Activated CD4-positive, alpha-beta T cell treated with anti-CD3 and anti-CD28 coated beads, Interleukin-2, amount 10 ng/mL, durations not matched to agents 7 days and 5 days (primary cell): ENCODE measurements at places on chromosomes 1 and 21.
A peak's percentile ranks its signal among the peaks of the same experiment; 100 is the strongest.

DNA sequence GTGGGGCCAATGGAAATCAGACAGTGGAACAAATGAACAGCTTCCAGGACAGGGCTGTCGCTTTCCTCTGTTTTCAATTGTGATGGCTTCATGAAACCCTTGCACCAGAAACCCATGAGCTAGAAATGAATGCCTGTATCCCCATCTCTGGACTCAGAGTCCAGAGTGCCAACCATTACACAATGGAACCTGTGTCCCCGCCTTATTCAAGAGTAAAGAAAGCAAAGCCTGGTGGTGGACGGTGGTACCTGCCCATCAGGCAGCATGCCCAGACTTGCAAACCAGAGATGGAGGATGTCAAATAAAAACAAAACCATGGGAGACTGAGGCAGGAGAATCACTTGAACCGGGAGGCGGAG is 4.4 kb upstream of the CAPN2 start:
- DNase-seq = no peak

- DNase-seq = no peak
These were observed 41.7 kb downstream of the WDR4 start for GRCh38 chr21:42837421-42838211.

DNA sequence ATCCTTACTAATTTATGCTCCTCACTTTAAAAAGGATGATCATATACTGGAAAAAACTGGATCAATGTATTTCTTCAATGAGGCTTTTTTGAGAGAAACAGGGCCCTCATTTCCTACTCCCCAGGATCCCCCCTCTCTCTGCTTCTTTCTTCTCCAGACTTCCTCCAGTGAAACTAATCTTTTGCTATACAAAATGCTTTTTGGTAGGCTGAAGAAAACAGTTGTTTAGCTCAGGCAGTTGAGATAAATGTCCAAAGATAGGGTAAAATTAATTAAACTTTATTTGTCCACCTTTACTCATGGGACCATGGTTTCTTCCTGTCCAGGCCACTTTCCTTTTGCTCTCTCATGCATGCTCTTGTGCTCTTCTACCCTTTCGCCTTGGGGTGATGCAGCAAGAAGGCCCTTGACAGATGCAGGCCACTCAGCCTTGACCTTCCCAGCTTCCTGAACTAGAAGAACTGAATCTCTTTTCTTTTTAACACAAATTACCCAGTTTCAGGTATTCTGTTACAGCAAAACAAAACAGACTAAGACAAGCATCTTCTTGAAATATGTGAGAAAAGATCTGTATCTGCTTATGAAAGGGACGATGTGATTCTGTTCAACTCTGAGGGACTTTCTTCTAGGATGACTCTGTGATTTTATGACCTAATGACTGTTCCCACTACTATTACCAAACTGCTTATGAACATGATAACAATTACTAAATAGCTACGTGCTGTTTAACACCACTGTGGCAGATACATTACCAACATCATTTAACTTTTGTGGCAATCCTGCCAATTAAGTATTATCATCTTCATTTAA is 63.7 kb downstream of the NVL start:
- no peak for DNase-seq

- peak; percentile 51 for DNase-seq
These were observed 35.8 kb downstream of the PIK3CD start for GRCh38 chr1:9687120-9687873.

- no peak for DNase-seq
These were observed 96.1 kb upstream of the OLIG2 start for GRCh38 chr21:32929633-32930038.

DNA sequence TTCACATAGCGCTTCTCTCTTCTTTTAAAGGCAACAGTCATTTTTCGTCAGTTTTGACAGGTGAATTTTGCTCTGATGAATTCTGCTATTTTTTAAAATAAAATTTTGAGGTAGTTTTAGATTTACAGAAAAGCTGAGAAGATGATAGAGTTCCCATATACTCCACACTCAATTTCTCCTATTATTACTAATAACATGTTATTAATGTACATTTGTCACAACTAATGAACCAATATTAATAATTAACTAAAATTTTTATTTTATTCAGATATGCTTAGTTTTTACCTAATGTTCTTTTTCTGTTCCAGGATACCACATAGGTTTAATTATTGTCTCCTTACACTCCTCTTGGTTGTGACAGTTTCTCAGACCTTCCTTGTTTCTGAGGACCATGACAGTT is 197.0 kb downstream of the ZC3H11B start:
- no peak for DNase-seq

- no peak for DNase-seq
These were observed 133.9 kb upstream of the NFIA start for GRCh38 chr1:60948486-60948885.

GRCh38 chr1:67557696-67558448 is 127.1 kb upstream of the GADD45A start:
- DNase-seq = no peak

DNA sequence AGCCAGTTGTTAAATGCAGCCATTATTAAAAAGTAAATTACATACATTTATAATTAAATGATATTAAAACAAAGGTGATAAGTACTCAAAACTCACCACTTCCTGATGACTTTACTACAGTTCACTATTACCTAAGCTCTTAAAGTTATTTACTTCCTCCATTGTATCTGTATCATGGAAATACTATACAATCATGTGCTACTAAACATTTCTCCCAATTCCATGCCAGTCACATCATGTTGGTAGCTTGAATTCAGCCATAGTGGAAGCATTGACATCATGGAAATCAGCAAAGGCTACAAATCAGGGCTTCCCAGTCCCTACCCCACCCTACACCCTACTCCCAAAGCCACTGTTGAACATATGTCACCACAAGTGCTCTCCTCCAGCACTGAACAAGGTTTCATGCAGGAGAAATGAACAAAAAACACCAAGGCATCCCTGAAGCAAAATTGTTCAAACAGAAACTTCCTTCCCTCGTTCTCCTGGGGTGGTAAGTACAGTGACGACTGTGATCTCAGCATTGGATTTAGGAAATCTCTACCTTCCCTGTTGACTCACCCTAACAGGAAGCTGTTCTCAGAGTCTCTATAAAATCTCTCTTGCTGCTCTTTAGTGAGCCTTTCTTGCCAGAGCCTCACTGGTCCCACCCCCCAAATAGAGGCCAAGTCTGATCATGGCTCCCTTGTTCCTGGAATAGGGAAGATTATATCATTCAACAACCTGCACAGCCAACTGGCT is 12.7 kb downstream of the VSIG8 start:
- no peak for DNase-seq

DNA sequence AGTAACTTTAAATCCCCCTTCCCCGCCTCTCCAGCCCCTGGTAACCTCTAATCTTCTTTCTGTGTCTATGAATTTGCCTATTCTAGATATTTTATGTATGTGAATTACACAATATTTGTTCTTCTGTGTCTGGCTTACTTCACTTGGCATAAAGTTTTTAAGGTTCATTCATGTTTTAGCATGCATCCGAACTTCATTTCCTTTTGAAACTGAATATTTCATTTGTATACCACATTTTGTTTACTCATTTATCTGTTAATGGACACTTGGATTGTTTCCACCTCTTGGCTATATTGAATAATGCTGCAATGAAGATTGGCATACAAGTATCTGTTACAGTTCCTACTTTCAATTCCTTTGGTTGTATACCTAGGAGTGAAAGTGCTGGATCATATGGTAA is 205.3 kb downstream of the TM2D1 start:
- DNase-seq = no peak

GRCh38 chr1:207845109-207845508 is 65.8 kb downstream of the CD34 start:
- no peak for DNase-seq

DNA sequence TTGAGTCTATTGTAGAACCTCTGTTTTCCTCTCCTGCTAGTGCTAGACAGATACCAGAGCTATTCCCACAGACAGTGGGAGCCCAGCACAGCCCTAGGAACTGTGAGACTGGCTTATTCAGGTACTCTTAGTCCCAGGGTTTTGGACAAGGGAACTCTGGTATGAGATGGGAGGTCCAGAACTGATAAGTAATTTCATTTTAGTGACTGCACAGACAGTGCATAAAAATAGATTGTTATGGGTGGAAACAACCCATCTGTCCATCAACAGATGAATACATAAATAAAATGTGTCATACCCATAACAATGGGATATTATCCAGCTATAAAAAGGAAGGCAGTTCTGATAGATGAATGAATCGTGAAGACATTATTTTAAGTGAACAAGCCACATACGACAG is 9.0 kb downstream of the EPS8L3 start:
- DNase-seq = no peak

- no peak for DNase-seq
These were observed 295.9 kb upstream of the ADGRL4 start for GRCh38 chr1:79302380-79302930.

DNA sequence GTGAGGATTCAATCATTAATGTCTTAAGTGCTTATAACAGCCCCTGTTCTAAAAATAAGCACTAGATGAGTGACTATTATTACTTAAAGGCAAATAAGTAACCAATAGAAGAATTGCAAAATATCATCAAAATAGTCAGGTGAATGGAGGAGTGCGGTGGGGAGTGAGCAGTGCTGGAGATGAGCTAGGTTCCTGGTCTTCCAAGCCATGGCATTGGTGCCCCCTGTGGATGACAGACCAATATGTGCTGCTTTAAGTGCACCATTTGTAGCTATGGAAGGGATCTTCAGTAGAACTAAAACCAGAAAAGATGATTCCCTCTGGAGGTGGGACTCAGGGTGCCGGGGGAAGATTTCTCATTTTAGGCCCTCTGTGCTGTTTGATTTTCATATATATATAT is 46.1 kb upstream of the SLC30A1 start:
- peak; percentile 26 for DNase-seq
